ENCODE measurements at places on chromosomes 12 and 14. TPM values are rescaled to one million over a fixed set of nuclear protein-coding genes. Genes with fewer than 3 reads are reported as not detected.

The HOXC13 gene
- total RNA-seq = 93.5 TPM

The TMEM132C gene
- total RNA-seq = not detected

The SRGAP1 gene
- total RNA-seq = 26.8 TPM

The RPGRIP1 gene
- total RNA-seq = 0.28 TPM

The CCDC38 gene
- total RNA-seq = not detected

The LRRC10 gene
- total RNA-seq = not detected

The SYNDIG1L gene
- total RNA-seq = not detected

The CLEC9A gene
- total RNA-seq = not detected

The EDDM3A gene
- total RNA-seq = not detected

The ACACB gene
- 12.3 TPM for total RNA-seq

The CRY1 gene
- total RNA-seq = 43.8 TPM

DNA sequence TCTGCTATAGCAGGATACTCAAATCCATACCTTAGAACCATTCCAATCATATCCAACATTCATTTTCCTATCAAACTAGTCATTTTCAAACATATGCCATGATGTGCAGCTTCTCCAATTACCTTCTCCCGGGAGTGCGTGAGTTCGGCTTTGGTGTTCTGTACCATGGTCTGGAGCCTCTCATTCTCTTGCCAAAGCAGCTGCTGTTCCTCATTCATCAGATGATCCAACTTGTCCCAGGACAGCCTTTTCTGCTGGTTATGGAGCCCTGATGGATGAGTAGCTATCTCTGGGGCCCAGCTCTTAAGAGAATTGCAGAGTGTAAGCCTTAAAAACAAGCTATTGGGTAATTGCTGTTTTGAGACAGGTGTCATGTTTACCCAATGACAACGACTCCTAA, 71.1 kb upstream of the SAV1 start:
- no peak overlapping the region for H3K27ac ChIP-seq
- H3K36me3 ChIP-seq = peaks cover 3% of the 10 kb centered on the region
- no peak overlapping the region for H3K4me3 ChIP-seq
- DNase-seq = no peak
- H3K4me1 ChIP-seq = no peaks in the 10 kb centered on the region
- H3K27me3 ChIP-seq = no peaks in the 10 kb centered on the region

DNA sequence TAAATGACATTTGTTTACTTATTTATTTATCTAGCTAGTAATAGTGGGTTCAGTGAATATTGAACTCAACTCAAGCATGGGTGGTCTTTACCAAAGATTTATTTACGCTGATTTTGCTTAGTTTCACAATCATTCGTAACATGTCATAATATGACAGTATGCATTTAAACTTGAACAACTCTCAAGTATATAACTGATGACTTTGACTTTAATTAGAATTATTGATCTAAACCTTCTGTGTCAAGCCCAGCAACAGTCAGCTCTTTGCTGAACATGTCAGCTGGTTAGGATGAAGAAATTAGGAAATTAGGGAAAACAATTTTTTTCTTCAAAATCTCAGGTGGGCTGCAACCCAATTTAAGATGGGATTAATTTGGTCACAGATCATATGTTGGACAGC, 210.5 kb upstream of the G2E3 start:
- DNase-seq = no peak
- H3K4me1 ChIP-seq = no peaks in the 10 kb centered on the region
- no peaks in the 10 kb centered on the region for H3K27me3 ChIP-seq
- no peak overlapping the region for H3K4me3 ChIP-seq
- no peak overlapping the region for H3K27ac ChIP-seq
- no peaks in the 10 kb centered on the region for H3K36me3 ChIP-seq

- H3K4me1 ChIP-seq = no peaks in the 10 kb centered on the region
- H3K4me3 ChIP-seq = no peak overlapping the region
- no peak overlapping the region for H3K27ac ChIP-seq
Observed at GRCh38 chr12:131167334-131167733, 213.6 kb downstream of the ADGRD1 start.

GRCh38 chr12:81502912-81503695, 256.0 kb downstream of the PPFIA2 start:
- no peak overlapping the region for H3K4me3 ChIP-seq
- no peaks in the 10 kb centered on the region for H3K4me1 ChIP-seq
- H3K27ac ChIP-seq = no peak overlapping the region
- no peak for DNase-seq
- H3K27me3 ChIP-seq = no peaks in the 10 kb centered on the region

DNA sequence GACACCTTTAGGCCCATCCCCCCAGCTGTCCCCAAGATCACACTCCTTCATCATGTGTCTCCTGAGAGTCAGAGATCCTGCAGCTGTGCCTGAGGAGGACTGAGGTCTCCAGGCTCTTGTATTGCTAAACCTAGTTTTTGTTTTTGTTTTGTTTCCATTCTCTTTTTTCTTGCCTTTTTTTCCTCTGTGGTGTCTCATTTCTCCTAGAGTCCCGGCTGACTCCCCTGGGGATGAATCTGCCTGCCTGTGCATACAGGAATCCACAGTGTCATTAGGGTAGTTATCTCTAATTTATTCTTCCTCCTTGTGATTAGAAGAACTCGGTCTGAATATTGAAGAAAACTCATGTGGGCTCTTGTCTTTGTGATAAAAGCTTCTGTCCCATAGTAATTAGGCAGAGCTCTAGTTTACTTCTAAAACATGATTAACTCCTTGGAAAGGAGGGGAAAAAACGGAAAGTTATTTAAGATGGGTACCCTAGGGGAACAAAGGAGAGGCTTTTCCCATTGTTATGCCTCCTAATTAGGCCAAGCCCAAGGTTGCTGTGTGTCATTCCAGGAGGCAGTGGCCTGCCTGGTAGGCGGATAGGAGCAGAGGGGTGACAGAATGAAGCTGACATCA, 343.2 kb downstream of the ZFP36L1 start:
- H3K36me3 ChIP-seq = no peaks in the 10 kb centered on the region
- H3K27me3 ChIP-seq = no peaks in the 10 kb centered on the region
- DNase-seq = no peak
- no peaks in the 10 kb centered on the region for H3K4me1 ChIP-seq
- H3K27ac ChIP-seq = 0 out of 2 replicates have a peak overlapping the region, but pooled peaks have one; percentile 34

GRCh38 chr14:90387206-90387760, 9.5 kb upstream of the CALM1 start:
- DNase-seq = no peak
- no peaks in the 10 kb centered on the region for H3K36me3 ChIP-seq
- H3K4me3 ChIP-seq = no peak overlapping the region

- no peak overlapping the region for H3K27ac ChIP-seq
- H3K36me3 ChIP-seq = peaks cover 2% of the 10 kb centered on the region
- H3K27me3 ChIP-seq = no peaks in the 10 kb centered on the region
- no peaks in the 10 kb centered on the region for H3K4me1 ChIP-seq
- no peak for DNase-seq
Observed at GRCh38 chr12:1289371-1290155, 298.5 kb downstream of the ERC1 start.

- no peaks in the 10 kb centered on the region for H3K27me3 ChIP-seq
- no peak overlapping the region for H3K27ac ChIP-seq
- H3K4me1 ChIP-seq = peaks cover 13% of the 10 kb centered on the region
- DNase-seq = no peak
- H3K4me3 ChIP-seq = no peak overlapping the region
- H3K36me3 ChIP-seq = peaks cover 64% of the 10 kb centered on the region
Observed at GRCh38 chr14:39181026-39181692, 6.1 kb downstream of the PNN start.

DNA sequence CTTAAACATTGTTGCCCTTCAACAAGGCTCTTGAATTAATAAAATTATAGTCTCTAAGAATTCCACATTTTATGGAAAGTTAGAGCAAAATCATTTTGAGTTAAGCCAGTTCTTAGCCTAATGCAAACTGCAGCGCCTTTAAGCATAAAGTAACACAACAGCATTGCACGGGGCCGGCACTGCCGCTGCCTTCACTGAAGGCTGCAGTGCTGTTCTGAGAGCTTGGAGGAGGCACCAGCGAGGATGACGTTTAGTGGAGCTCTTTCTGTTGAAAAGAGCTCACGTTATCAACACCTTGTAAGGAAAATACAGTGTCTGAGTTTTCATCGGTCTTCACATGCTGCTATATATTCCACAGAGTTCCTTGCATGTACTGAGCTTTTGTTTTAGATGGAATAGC, 38.3 kb upstream of the DYNC1H1 start:
- H3K4me1 ChIP-seq = no peaks in the 10 kb centered on the region
- no peak overlapping the region for H3K27ac ChIP-seq
- DNase-seq = no peak
- H3K27me3 ChIP-seq = no peaks in the 10 kb centered on the region

DNA sequence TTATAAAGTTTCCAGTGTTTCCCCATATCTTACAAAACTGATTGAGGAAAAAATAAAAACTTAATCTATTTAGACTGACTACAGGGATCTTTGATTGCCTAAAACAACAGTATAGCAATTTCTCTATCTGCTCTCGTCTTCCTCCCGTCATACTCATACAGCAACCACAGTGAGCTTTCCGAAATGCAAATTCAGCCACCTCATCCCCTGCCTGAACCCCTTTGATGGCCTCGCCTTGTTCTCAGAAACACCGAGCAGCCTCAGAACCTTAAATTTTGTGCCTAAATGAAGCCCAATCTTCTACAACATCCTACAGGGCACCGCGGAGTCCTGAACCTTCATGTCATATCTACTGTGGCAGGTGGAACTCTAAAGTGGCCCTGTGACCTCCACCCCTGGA, 223.7 kb upstream of the TMEM132C start:
- no peak overlapping the region for H3K27ac ChIP-seq
- no peaks in the 10 kb centered on the region for H3K4me1 ChIP-seq
- H3K27me3 ChIP-seq = no peaks in the 10 kb centered on the region
- DNase-seq = no peak

GRCh38 chr12:60201891-60202290, 606.1 kb downstream of the SLC16A7 start:
- H3K4me3 ChIP-seq = no peak overlapping the region
- no peaks in the 10 kb centered on the region for H3K27me3 ChIP-seq
- H3K4me1 ChIP-seq = no peaks in the 10 kb centered on the region
- no peaks in the 10 kb centered on the region for H3K36me3 ChIP-seq
- DNase-seq = no peak
- no peak overlapping the region for H3K27ac ChIP-seq

GRCh38 chr12:81668475-81668874, 90.7 kb downstream of the PPFIA2 start:
- no peak for DNase-seq
- H3K36me3 ChIP-seq = no peaks in the 10 kb centered on the region
- H3K27me3 ChIP-seq = no peaks in the 10 kb centered on the region
- no peak overlapping the region for H3K27ac ChIP-seq
- H3K4me3 ChIP-seq = no peak overlapping the region

- H3K4me1 ChIP-seq = no peaks in the 10 kb centered on the region
- DNase-seq = no peak
- H3K27me3 ChIP-seq = peaks cover 2% of the 10 kb centered on the region
- H3K4me3 ChIP-seq = no peak overlapping the region
Observed at GRCh38 chr12:45017916-45018315, 33.0 kb downstream of the DBX2 start.

GRCh38 chr12:11832093-11832492, 182.6 kb downstream of the ETV6 start:
- no peak overlapping the region for H3K4me3 ChIP-seq
- no peak overlapping the region for H3K27ac ChIP-seq
- no peak for DNase-seq
- H3K4me1 ChIP-seq = no peaks in the 10 kb centered on the region

DNA sequence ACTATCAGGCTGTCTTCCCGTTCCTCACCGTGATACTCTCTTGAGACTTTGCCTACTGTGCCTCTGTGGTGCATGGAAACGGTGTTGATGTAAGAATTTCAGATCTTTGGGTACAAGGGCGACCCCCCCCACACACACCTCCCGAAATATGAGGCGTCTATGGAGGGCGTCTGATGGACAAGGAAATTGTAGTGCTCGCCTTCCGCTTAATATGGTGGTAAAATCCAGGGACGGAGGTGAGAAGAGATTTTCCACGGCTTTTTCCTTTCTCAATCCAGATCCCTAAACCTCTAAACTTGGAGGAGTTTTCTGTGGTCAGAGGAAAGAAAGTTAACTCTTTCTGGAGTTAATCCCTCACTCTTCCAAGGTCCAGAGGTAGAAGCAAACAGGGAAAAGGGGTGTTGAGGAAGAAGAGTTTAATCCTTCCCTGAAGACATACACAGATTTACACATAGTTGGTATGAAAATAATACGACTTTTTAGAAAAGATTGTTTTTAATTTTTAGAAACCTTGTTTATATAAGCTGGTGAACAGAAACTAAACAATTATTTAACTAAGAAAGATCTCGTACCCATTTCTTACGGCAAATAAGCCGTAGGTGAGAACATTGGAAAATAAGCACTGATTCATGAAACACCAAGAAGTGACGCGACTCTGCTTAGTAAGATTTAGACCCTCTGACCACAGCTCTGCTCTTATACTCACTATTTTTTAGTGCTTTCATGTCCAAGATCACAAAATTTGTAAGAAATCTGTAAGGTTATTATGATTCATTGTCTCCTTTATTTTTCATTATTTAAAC, 23.1 kb upstream of the RNASE12 start:
- peaks cover 23% of the 10 kb centered on the region for H3K4me1 ChIP-seq
- no peaks in the 10 kb centered on the region for H3K36me3 ChIP-seq
- no peaks in the 10 kb centered on the region for H3K27me3 ChIP-seq
- DNase-seq = no peak
- peak overlapping the region; percentile 75 for H3K27ac ChIP-seq

- no peaks in the 10 kb centered on the region for H3K4me1 ChIP-seq
- no peak for DNase-seq
- peaks cover 17% of the 10 kb centered on the region for H3K36me3 ChIP-seq
- H3K27ac ChIP-seq = no peak overlapping the region
Observed at GRCh38 chr12:54246011-54246641, 33.8 kb downstream of the CBX5 start.

GRCh38 chr14:62234849-62235248, 472.6 kb downstream of the SNAPC1 start:
- H3K36me3 ChIP-seq = no peaks in the 10 kb centered on the region
- no peak for DNase-seq
- no peak overlapping the region for H3K27ac ChIP-seq
- no peak overlapping the region for H3K4me3 ChIP-seq
- no peaks in the 10 kb centered on the region for H3K4me1 ChIP-seq

DNA sequence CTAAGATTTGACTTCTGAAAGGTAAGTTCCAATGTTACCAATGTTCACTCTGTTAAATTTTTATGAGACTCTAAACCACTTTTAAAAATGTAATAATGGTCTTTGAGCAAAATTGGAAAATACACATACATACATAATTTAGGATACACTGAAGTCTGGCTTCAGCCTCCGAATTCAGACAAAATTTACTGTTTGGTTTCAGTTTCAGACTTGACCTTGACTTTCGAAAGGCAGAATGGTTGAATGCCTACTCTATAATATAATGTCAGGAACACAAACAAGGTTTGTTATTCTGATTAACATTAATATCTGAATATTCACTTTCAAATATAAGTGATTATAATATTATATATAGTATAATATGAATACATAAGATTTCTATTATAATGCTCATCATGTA, 74.1 kb upstream of the KRAS start:
- 0 out of 2 replicates have a peak, but pooled peaks cover 2% of the 10 kb centered on the region for H3K4me1 ChIP-seq
- H3K27me3 ChIP-seq = peaks cover 33% of the 10 kb centered on the region
- no peaks in the 10 kb centered on the region for H3K36me3 ChIP-seq
- DNase-seq = no peak
- H3K4me3 ChIP-seq = no peak overlapping the region
- H3K27ac ChIP-seq = no peak overlapping the region

DNA sequence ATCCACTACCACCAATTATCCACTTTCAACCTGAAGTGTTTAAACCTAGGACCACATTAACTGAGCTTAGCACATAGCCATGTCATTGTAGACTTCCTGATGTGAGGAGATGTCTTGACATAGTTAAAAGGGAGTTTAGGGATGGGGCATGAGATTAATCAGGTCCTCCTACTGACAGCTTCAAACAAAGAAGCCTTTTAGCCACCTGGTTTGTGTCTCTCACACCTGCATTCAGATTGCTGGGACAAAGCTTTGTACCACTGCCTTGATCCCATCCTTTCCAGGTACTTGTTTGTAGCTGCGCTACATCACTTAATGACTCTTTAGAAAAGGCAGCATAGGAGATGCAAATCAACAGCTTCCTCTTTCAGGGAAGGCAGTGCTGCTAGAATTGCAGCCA, 340.7 kb upstream of the DDHD1 start:
- H3K4me3 ChIP-seq = no peak overlapping the region
- no peaks in the 10 kb centered on the region for H3K36me3 ChIP-seq
- no peaks in the 10 kb centered on the region for H3K4me1 ChIP-seq
